Left forelimb (tissue), 1 donor: ENCODE measurements at places on chromosomes 1 and 21.
A peak's percentile ranks its signal among the peaks of the same experiment; 100 is the strongest.

GRCh38 chr1:31788825-31789256 is 24.7 kb upstream of the ADGRB2 start:
- DNase-seq, result no peak

- DNase-seq, result no peak
These were observed 75.8 kb downstream of the FOXJ3 start for GRCh38 chr1:42259059-42259738.

DNA sequence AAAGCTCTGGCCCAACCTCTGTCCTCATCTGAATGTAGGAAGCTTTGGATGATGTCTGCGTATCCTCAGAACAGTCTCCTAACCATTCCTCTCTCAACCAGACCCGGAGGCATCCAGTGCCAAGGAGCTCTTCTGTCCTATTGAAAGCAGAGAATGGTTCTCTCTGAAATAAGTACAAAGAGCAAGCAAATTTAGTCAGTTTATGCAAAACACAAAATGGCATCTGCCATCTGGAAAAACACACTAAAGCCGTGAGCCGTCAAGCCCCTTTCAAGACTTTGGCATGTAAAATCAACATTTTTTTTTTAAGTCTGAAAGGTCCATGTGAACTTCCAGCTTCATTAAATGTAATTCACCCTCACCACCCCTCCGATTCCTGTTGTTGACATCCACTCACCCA is 21.7 kb upstream of the PROX1 start:
- DNase-seq, result no peak

- DNase-seq, result peak; percentile 53
These were observed 165.0 kb upstream of the EDN2 start for GRCh38 chr1:41649396-41650027.

DNA sequence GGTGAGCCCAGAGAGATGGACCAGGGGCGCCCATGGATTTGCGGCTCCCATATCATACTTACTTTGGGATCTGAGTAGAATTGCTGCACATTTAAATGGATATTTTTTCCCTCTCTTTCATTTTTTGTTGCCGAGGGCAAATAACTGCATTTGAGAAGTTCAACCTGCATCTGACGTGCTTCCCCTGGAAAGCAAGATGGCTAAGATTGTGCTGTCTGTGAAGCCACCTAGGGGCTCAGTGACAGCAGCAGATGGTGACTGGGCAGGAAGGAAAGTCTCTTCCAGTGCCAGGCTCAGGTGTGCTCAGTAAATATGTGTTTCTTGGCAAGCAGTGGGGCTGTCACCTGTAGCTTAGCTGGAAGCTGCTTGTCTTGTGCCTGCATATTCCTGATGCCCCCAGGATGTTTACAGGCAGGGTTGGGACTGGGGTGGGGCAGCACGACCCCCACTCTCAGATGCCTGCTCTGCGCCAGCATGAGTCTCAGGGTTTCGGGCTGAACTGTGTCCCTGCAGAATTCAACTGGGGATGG is 59.8 kb upstream of the ETV3 start:
- no peak for DNase-seq

DNA sequence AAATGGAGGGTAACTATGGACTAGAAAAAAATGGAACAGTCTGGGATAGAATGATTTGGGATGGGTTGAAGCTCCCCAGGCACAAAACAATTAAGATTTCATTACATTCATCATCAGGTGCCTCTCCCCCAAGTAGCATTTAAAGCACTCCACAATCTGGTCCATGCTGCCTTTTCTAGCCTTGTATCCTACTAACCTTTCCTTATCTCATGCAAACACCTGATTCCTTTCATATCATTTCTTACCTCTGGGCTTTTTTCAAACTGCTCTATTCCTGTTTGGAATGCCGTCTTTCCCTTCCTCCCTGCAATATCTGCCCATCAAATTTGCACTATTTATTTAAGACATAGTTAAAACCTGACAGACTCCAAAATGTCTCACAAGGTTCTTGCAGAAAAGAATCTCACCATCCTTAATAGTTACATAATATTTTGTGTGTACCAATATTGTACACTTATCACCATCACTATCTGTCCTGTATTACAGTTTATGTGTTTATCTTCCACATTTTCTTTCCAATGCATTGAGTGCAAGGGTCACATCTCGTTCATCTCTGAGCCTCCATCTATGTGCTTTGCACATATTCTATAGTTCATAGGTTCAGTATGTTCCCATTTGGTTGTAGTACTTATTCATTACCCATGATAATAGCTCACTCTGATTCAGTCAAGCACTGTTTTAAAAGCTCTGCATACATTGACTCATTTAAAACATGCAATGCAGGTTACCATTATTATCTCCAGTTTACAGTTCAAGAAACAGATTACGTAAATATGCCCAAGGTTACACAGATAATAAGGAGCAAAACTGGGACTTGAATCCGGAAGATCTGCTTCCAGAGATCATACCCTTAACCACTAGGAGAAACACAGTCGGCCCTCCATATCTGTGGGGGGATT is 16.1 kb upstream of the SHCBP1L start:
- DNase-seq, result no peak

GRCh38 chr1:29415156-29415830 is 179.0 kb downstream of the PTPRU start:
- no peak for DNase-seq

DNA sequence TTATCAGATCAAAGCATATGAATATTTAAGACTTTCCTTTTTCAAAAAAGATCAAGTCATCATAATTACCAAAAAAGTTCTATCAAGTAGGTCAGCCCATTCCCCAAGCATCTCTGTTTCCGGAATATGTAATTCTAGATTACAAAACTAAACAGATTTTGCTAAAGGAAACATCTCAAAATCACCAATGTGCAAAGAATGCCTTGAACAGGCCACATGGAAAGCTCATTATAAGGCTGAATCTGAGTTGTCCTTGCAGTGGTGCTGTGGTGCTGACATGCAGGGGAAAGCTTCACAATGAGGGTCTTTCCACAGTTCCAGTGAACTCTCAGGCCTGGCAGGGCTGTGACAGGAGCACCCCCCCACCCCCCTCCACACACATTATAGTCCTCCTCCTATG is 240.9 kb downstream of the OMA1 start:
- no peak for DNase-seq

- no peak for DNase-seq
These were observed 3.2 kb downstream of the RAP1GAP start for GRCh38 chr1:21665711-21666575.

GRCh38 chr1:210299501-210299900 is 29.2 kb upstream of the HHAT start:
- DNase-seq, result no peak

DNA sequence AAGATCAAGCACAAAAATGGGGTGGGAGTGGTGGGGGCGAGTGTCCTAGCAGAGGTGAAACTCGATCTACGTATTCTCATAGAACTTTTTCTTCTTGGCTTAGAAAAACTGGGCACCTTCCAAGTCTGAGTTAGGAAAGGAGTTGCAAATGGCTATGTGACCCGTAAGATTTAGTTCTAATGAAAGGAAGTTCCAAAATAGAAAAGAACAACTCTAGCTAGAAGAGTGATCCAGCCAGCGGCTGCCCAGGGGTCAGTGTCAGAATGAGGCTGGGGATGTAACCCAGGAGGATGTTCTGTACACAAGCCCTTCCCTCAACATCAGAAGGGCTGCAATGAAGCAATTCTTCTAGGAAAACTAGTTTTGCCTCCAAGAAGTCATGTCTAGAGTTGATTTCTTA is 5.2 kb downstream of the MTARC1 start:
- DNase-seq, result no peak

DNA sequence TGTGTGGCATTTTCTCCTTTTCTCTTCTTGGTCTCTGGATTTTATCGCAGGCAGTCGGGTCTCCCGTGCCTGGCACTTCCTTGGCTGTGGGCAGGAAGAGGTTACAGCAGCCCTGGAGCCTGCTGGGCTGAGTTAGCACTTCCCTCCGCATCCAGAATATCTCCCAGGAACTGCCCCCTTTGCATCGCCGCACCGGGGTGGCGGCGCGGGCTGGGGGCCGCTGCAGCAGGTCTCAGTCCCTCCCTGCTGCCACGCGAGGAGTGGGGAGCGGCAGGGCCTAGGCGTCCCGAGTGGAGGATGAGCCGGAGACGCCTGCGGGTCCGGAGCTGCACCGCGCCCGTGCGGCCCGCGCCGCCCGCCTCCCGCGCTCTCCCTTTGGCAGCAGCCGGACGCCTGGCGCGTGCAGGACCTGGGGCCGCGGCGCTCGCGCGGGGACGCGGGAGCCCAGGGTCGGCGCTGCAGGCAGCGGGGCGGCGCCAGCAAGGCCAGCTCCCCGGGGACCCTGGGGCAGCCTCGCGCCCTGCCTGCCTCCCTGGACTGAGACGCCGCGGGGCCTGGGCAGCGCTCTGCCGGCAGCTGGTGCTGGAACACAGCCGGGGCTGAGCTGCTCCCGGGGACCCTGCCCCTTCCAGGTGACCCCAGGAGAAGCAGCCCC is 192.8 kb downstream of the PRDM2 start:
- no peak for DNase-seq

DNA sequence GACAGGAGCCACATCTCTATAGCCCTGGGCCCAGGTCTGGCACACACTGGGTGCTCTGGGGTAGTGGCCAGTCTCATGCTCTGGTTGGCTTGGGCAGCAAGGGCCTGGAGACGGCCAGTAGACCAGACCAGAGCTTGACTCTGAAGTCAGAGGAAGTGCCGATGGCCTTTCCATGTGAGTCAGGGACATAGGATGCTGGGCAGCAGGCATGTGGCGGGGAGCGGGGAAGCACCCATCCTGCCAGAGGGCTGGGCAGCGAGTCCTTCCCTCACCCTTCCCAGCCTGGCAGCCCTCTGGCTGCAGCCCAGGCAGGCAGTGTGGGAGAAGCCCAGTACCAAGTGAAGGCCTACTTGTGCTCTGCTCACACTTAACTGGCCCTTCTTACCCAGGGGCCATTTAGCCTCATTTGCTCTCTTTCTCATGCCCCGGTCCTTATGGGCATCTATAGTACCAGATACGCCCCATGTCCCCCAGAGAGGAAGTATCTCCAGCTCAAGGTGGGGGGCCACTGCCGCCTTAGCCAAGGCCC is 3.3 kb downstream of the GPR153 start:
- no peak for DNase-seq

GRCh38 chr1:56577406-56578137 is 1.8 kb downstream of the PLPP3 start:
- DNase-seq, result peak; percentile 72

- no peak for DNase-seq
These were observed 39.2 kb upstream of the POU3F1 start for GRCh38 chr1:38085666-38086330.

DNA sequence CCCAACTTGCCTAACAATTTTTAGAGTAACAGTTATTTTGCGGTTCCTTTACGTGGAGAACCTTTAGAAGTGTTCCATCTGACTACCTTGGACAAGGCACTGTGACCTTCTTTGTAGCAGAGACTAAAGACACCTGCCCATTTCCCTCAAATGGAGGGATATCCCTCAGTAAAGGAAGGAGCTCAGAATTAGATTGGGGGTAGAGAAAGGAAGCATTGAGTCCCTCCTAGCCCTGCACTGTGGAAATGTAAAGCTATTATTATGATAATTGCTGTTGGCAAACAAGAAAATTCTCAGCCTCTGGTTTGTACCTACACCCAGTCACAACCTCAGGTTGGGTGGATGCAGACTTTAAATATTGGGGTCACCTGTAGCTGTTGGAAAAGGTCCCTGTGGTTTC is 72.6 kb upstream of the MACF1 start:
- DNase-seq, result no peak

DNA sequence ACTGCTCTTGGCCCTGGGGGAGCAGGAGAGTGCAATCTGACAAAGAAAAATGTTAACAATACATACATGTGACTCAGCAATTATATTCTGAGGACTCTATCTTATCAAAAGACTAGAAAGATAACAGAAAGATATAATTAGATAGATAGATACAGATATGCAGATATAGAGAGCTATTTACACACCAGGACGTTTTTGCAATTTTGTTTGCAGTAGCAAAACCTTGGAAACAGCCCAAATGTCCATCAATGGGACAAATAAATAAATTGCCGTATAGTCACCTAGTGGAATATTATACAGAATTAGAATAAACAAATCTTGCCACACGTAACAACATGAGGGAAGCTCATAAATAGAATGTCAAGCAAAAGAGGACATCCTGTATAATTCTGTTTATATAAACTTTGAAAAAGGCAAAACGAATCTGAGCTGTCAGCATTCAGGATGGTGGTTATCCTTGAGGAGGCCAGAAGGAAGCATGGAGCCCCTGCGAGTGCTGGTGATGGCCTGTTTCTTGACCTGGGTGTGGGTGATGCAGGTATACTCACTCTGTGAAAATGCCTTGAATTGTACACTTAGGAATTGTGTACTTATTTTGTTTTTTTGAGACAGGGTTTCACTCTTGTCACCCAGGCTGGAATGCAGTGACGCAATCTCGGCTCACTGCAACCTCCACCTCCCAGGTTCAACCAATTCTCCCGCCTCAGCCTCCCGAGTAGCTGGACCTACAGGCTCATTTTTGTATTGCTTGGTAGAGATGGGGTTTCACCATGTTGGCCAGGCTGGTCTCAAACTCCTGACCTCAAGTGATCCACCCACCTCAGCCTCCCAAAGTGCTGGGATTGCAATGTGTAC is 12.8 kb upstream of the TRIM63 start:
- no peak for DNase-seq

DNA sequence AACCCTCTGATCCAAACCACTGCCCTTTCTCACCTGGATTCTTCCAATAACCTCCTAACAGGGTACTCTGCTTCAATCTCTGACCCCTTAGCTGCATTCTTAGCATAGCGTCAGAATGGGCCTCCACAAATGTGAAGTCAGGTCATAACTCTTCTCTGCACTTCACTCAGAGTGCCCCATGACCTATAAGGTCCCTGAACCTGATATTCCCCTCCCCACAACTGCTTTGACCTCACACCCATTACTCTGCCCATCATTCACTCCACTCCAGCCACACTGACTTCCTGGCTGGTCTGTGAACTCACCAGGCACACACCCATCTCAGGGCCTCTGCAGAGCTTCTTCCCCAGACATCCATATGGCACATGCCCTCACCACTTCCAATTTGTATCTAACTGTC is 141.9 kb downstream of the ZNF281 start:
- no peak for DNase-seq

GRCh38 chr1:226736001-226736907 is 2.8 kb downstream of the ITPKB start:
- no peak for DNase-seq

DNA sequence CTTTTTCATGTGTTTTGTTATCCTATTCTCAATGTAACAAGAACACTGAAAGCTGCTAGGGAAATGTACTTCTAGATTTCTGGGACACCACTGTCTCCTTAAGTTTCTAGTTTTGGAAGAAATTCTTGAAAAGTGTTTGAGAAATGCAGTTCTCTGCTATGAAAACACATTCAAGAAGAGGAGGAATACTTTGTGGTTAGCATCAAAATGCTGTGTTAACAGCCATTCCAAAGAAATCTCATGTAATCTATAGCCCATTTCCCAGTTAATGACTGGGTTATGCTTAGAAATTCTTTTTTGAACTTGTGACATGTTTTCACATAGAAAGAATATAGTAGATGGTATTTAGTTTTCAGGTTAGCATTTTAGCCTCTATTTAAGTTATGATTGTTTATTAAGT is 6.0 kb downstream of the RAVER2 start:
- DNase-seq, result no peak

DNA sequence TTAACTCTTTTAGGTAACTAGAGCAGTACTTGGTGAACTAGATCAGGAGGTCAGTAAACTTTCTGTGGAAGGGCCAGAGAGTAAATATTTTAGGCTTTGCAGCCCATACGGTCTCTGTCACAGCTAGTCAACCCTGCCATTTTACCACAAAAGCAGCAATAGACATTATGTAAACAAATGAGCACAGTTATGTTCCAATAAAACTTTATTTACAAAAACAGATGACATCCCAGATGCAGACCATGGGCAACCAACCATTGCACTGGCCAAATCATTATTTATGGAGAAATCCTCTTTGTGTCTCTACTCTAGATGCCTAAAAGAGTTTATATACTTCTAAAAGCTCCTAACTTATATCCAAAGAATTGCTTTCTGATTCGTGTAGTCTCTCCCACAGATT is 192.4 kb downstream of the HS2ST1 start:
- DNase-seq, result no peak
